ENCODE measurements at places on chromosomes 3 and 15.

GRCh38 chr3:4985330-4986174, 6.3 kb downstream of the BHLHE40 start:
- DNase-seq = no peak

DNA sequence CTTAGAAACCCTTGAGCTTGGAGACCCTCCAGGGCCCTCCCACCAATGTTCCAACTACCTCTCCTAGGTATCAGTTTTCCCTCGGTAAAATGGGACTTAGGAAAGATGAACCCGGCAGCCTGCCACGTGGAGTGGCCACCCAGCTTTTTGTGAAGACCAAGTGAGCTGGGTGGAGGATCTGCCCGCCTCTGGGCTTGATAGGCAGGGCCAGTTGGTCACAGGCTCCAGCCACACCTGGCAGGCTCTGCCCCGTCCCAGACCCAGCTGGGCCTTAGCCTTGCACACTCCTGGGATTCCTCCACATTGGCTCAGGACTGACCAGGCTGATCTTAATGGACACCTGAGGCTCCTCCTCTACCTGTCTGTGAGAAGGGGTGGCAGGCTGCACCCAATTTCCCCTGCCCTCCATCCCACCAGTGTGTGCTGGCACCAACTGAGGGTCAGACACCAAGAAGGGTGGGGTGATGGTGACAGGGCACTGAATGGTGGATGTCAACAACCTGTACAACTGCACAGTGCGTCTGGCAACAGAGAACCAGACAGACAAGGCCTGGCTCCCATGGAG, 761 bp upstream of the GRIP2 start:
- no peak for DNase-seq

- no peak for DNase-seq
Measured at GRCh38 chr3:72289692-72290071, 504.7 kb upstream of the PROK2 start.

DNA sequence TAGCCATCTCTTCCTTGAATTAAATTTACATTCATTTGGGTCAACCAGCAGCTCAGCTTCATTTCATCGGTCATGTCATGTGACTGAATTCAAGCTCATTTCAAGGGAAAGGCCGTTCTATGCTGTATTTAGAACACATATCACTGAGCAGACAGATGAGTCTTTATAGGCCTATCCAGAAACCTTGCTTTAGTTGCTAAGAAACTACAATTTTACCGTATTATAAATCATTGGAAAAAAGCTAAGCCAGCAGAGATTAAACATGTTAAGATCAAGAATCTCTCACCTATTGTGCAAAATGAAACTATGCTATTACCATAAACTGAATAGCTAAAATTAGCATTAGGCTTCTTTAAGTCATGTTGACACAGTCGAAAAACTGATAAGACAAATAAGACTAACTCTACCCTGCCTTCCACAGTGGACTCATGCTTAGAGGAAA, 2.2 kb downstream of the NPTN start:
- DNase-seq = no peak

- peak; percentile 92 for DNase-seq
Measured at GRCh38 chr3:153161714-153162512, at the start of gene RAP2B. TSS of gene RAP2B (plus strand) at chr3:153162226. CDS start at chr3:153162694, 468 bp downstream.
